ENCODE measurements at places on chromosomes 11 and 22. TPM values are rescaled to one million over a fixed set of nuclear protein-coding genes. Genes with fewer than 3 reads are reported as not detected.

SEPTIN5 gene
- total RNA-seq = 91.3 TPM

OR5T2 gene
- not detected for total RNA-seq

C1QTNF5 gene
- total RNA-seq = 47.1 TPM

DNA sequence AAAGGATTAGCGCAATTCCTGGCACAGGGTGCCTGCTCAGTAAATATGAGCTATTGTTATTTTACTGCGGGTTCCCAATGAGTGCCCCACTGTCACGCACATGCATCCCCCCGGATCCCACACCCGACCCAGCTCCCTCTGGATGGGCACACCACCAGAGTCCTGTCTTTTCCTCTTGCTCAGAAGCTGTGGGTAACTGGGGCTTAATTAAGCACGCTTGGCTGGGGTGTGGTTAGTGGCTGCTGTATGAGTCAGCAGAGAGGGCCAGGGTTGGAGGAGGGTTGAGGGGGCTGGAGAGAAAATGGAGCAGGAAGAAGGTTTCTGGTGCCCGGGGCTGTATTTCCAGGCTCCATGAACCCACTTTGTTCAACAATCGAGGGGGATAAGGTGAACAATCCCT lies 30.3 kb upstream of the NECTIN1 start:
- no peaks in the 10 kb centered on the region for H3K27me3 ChIP-seq
- H3K36me3 ChIP-seq = no peaks in the 10 kb centered on the region
- DNase-seq = no peak
- no peak overlapping the region for H3K4me3 ChIP-seq
- peaks cover 3% of the 10 kb centered on the region for H3K4me1 ChIP-seq

DNA sequence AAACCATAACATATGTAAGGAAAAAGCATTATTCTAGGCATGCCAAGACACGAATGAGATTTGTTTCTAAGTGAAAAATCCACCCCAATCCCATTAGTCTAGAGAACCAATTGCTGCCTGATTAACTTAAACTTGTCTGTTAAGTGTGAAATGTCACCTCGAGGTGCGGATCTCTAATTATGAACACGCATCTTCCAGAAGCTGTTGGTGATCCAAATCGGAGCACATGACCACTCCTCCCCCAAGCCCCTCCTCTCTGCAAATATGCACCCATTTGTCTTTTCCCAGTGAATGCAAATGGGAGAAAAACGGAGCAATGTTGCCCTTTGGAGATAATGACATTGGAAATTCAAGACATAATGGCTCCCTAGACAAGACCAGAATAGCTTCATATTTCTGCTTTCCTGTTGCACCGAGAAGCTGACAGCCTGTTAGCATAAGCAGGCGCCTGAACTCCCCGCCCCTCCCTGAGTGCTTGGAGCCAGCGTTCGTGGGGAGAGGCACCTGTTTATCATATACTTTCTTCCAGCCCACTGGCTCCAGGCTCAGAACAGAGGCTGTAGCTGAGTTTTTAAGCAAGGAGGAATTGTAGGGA lies 6.0 kb upstream of the FXYD6 start:
- no peaks in the 10 kb centered on the region for H3K27me3 ChIP-seq
- no peak overlapping the region for H3K4me3 ChIP-seq
- H3K4me1 ChIP-seq = peaks cover 14% of the 10 kb centered on the region
- DNase-seq = no peak
